Bone marrow (tissue), 2 donors: ENCODE measurements at places on chromosomes 1 and 21.

GRCh38 chr1:207362962-207363860, 41.7 kb downstream of the CD55 start:
- peak; percentile 72 for DNase-seq

- peak; percentile 5 for DNase-seq
Measured at GRCh38 chr21:41460578-41461527, 34.8 kb downstream of the MX1 start.

DNA sequence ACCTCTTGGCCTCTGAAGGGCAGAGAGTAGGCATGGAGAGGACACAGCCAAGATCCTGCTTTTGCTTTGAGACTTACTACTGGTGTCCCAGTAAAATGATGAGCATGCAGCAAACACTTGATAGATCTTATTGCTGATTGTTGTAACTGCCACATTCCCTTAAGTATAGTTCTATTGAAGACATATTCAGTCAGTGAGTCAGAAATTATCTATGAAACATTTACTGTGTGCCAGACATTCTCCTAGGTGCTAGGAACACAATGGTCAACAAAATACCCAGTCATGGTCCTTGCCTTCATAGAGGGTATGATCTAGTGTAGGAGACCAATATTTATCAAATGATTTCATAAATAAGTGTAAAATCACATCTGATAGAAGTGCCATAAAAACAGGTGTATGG, 13.6 kb downstream of the STYXL2 start:
- no peak for DNase-seq

- DNase-seq: no peak
Measured at GRCh38 chr1:51733793-51734522, 117.1 kb downstream of the OSBPL9 start.

- DNase-seq: no peak
Measured at GRCh38 chr1:22252251-22252650, 109.4 kb upstream of the WNT4 start.

DNA sequence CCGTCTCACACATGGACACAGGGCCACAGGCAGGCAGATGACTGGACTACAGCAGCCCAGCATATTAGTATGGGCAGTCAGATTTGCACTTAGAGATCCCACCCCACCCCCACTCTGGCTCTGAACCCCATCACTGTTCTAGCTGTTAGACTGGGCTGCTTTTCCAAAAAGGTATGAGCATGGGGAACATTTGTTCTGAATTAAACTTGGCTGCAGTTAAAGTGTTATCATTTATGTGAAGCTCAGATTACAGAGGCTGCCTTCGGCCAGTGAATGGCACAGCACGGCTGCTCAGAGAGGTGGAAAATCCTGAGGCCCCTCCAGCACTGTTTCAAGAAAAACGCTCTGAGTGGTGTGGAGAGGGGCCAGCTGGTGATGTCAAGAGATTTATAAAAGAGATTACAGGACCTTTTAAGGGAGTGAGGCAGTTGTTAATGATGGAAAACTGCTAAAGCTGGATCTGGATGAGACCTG, 6.9 kb upstream of the NOS1AP start:
- DNase-seq: no peak

DNA sequence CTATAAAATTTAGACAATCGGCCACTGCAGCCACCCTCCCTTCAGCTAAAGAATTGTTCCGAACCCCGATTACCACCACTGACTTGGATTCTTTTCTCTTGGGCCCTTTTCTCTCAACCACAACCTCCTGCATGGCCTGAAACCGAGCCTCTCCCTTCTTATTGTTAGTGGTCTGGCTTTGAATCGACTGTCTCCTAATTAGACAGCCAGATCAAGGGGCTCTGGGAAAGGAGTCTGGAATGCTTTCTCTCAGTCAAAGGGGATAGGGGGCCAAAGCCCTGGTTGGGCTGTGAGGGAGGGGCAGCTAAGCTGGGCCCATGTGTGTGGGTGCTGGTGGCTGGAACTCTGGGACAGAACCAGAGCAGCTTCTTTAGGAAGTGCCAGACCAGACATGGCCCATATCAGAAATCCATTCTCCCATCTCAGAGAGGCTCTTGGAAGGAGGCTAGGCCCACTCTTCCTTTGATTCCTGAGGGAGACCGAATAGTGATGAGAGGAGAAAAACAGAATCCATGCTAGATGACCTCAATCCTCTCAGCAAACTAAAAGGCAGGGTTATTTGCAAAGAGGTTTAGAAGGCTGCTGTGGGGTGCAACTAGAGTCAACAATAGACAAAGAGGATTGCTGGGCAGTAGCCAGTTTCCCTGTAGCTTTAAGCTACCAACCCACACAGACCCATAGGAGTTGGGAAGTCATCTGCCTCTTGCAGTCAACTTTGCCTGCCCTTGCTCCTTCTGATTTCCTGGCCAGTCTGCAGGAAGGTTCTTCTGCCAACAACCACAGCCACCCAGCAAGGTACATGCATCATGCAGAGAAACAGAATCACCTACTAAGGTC, 117.6 kb downstream of the AK5 start:
- DNase-seq: no peak

GRCh38 chr1:246317332-246318035, 189.6 kb downstream of the SMYD3 start:
- DNase-seq: no peak

DNA sequence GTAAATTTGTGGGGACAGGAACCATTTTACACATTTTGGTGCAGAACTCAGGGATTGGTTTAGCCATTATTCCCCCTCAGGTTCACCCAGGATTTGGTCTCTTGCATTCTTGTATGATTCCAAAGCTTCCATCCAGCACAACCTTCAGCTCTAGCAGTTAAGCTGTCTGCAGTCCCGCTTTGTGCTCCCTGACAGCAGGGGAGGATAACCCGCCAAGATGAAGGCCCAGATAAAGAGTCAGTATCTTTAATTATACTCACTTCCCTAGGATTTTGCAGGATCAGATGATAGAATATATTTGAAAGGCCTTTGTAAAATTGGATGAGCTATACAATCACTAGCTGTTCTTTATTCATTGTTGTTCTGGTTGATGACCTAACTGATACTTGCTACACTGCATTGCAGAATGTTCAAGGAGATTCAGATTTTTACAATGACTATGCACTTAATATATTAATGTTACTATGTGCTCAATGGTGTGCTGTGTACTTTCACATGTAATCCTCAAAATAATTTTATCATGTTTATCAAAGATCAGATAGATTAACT, 49.8 kb downstream of the SLC16A1 start:
- no peak for DNase-seq

DNA sequence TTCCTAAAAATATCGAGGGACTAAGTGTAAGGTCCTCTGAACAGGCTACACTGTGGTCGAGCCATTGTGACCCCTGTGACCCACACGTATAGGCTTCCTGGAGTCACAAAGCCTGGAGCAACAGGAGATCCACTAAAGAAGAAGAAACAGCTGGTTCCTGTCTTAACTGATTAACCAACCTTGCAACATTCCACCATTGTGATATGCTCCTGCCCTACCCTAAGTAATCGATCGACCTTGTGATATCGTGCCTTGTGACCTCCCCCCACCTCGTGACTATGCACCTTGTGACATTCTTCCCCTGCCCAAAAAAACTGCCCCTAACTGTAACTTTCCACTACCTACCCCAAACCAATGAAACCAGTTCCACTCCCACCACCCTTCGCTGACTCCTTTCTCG, 304.6 kb upstream of the FAM78B start:
- no peak for DNase-seq

GRCh38 chr1:113027449-113027848, 45.5 kb upstream of the LRIG2 start:
- DNase-seq: no peak

DNA sequence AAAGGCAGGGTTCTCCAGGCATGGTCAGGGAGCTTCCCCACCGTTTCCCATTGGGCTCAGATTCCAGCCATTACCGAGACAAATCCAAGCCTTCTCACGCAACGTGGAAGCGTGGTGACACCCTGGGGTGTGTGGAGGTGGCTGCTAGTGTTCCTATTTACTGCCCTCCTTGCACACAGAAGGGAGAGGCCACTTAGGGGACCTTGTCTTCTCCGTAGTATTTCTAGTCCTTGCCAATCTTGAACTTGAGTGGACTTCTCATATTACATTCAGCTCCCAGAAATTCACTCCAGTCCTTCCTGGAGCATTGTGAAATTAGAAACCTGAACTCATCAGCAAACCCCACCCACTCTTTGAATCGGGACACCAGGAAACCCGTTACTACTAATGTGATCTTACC, 131.6 kb downstream of the AJAP1 start:
- DNase-seq: no peak

DNA sequence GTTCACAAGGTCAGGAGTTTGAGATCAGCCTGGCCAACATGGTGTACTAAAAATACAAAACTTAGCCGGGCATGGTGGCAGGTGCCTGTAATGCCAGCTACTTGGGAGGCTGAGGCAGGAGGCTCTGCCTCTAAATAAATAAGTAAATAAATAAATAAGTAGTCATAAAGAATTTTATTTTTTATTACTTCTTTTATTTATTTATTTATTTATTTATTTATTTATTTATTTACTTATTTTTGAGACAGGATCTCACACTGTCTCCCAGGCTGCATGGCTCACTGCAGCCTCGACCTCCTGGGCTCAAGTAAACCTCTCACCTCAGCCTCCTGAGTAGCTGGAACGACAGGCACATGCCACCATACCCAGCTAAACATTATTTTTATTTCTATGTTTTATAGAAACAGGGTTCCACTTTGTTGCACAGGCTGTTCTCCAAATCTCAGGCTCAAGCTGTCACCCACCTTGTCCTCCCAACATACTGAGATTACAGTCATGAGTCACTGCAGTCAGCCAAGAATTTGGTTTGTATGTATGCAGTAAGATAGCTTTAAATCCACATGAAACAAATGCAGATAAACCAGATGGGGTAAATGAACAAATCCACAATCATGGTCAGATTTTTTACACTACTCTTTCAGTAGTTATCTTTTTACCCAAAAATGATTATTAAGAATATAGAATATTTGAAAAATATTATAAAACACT, 523.3 kb upstream of the RGS18 start:
- no peak for DNase-seq

DNA sequence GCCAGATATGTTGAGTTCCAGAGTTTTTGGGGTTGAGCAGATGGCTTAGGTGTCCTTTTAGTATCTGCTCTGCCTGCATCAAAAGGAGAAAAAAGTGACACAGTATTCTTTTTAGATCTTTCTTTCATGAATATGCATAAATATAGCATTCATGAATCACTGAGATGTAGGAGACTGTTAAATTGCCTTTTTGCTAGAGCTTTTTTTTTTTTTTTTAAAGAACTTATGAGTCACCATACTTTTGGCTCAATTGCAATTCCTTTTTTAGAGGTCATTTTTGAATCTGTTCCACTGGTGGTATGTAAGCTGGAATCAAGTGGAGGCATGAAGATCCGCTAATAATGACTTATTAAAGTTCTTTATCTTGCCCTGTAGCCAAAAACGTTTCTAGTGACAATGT, 480.9 kb upstream of the ZRANB2 start:
- no peak for DNase-seq

DNA sequence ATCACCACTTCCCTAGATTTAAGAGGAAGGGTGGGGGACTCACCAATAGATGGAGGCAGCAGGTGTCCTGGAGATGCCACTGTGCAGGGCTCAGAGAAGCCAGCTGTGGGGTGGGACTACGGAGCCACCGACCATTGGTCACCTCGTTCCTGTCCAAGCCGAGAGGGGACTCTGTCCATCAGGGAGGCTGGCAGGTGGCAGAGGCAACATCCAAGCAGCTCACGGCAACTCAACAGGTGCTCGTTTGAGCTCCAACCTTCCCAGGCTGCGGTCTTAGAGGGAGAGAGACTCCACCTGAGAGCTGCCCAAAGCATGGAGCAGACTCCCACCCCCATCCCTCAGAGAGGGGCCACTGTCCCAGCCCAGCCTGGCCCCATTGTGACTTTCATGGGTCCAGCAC, 71.4 kb downstream of the IGSF21 start:
- no peak for DNase-seq

GRCh38 chr1:29708796-29709703, 472.7 kb downstream of the PTPRU start:
- no peak for DNase-seq

- peak; percentile 51 for DNase-seq
Measured at GRCh38 chr1:243507001-243507671, 251.3 kb downstream of the SDCCAG8 start.

GRCh38 chr1:83931658-83932253, 67.2 kb downstream of the TTLL7 start:
- DNase-seq: no peak

DNA sequence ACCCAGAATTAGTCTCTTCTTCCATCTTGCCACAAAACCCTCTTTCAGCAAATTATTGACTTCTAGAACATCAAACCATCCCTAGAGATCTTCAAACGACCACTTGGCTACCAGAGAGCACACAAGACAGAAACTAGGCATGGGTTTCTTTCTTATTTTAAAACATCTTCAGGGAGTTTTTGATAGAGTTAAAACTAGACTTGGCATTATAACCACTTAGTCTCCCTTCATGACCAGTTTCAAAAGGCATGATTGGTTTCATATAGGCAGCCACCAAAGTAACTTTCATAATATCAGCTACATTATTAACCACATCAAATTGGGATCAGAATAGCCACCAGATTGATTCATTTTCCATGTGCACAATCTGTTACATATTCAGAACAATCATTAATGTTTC, 368.4 kb upstream of the GREM2 start:
- DNase-seq: no peak

DNA sequence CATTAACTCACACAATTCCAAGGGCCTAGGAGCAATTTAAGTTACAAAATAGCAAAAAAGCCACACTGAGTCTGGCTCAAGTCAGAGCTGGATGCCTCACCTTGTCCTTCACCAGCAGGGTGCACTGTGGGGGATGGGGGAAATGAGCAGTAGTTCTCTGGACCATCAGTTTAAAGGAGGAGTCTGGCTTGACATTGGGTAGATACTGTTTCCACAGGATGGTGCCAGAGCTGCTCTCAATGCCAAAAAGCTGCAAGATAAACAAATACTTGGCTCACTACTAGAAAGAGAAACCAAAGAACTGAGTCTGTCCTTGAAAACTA, 18.8 kb downstream of the EMC1 start:
- DNase-seq: no peak

GRCh38 chr1:64895500-64895899, 70.8 kb downstream of the JAK1 start:
- no peak for DNase-seq

- DNase-seq: no peak
Measured at GRCh38 chr1:30741239-30741894, 16.2 kb downstream of the LAPTM5 start.

DNA sequence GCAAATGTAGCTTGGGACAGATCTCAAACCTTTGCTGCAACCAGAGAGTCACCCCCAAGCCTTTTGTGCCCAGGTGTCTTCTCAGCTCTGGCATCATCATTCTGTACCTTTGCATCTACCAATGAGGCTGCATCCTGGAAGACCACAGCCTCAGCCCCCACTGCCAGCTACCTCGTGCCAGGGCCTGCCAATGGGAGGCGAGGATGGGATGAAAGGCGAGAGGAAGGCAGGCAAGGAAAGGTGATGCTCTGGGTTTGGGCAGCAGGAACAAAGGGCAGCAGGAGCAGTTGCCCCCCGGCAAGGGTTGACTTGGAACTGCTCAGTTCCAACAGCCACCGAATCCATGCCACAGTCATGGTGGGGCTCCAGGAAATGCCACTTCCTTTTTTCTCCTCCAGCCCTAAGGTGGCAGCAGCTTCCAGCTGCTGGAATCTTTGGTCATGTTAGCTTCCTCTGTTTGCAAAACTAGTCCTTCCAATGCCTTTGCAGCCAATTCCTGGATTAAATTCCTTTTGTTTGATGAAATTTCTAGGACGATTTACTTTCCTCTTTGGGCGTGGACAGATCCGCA, 651.6 kb downstream of the NPHP4 start:
- DNase-seq: no peak

GRCh38 chr1:202966006-202966898, 805 bp downstream of the CYB5R1 start:
- DNase-seq: no peak

- no peak for DNase-seq
Measured at GRCh38 chr21:35428937-35429336, 379.8 kb upstream of the RUNX1 start.
